ENCODE measurements at places on chromosomes 11 and 22. TPM values are rescaled to one million over a fixed set of nuclear protein-coding genes. Genes with fewer than 3 reads are reported as not detected.

Gene OR8B12
- not detected for total RNA-seq

Gene IGF2
- 2.0 TPM for total RNA-seq

GRCh38 chr11:111348147-111348546, 30.9 kb downstream of the POU2AF1 start:
- DNase-seq, result no peak

- no peak for DNase-seq
These were observed 195.8 kb downstream of the DLG2 start for GRCh38 chr11:85431319-85431718.

- DNase-seq, result no peak
These were observed 154.3 kb upstream of the TBCEL start for GRCh38 chr11:120869516-120870011.

Gene GP1BB
- total RNA-seq, result not detected

Gene MUC5AC
- total RNA-seq, result not detected

Gene GLYAT
- not detected for total RNA-seq

DNA sequence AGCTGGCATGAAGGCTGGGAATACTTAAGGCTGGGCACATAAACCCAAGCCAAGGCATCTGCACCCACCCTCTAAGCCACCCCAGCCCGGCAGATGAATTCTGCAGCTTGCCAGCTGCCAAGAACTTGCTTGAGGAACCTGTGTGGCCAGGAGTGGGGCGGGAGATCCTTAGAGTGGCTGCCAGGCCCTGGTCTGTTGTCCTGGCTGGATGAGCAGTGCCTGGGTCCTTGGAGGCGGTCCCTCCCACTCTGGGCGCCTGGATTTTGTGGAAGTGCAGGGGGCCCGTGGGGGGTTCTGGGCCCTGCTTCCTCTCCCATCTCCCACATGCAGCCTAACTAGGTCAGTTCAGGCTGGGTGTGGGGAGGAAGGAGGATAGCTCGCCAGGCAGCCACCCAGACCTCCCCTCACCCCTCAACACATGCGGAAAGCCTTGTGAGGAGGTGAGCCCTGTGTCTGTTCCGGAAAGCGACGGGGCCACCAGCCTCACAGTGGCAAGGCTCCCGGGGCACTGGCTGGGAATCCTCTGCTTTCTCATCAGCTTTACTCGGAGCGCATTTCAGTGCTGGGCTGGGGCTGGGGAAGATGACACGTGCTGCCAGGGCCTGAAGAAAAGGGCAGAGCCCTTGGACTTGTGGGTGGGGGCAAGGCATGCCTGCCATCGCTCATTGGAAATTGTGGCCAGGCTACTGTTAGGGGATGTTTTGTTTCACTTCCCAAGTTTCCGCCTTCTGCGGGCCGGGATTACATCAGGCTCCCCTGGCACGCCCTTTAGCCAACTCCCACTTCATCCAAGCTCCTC, 8.4 kb downstream of the DAGLA start:
- no peak for DNase-seq

Gene CD3E
- total RNA-seq, result 419 TPM

Gene GAL
- 0.42 TPM for total RNA-seq

Gene CASP12
- total RNA-seq, result not detected

DNA sequence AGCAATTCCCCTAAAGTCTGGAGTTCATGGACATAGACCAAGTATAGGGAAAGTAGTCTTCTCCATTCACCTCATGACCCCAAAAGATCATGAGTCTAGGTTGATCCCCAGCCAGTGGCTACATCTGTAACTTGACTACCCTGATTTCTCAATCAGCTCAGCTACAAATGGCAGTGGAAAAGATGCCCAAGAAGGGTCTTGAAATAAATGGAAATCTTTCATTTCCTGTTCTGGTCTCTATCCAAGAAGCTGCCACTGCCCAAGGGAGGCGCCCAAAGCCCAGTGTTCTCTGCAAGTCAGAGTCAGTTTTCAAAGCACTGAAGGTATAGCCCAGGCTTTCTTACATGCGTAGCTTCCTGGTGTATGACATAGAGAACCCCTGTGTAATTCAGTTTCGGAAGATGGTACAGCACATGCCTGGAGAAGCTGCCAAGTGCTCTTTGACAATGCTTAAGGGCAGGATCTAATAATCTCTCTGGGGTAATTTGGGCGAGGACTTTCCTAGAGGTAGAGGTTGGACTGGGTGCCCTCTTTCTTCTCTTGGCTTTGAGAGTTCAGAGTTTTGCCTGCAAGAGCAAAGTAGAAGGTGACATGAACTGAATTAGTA, 101.1 kb downstream of the ADAMTS15 start:
- no peak for DNase-seq

Gene VSIG10L2
- not detected for total RNA-seq

DNA sequence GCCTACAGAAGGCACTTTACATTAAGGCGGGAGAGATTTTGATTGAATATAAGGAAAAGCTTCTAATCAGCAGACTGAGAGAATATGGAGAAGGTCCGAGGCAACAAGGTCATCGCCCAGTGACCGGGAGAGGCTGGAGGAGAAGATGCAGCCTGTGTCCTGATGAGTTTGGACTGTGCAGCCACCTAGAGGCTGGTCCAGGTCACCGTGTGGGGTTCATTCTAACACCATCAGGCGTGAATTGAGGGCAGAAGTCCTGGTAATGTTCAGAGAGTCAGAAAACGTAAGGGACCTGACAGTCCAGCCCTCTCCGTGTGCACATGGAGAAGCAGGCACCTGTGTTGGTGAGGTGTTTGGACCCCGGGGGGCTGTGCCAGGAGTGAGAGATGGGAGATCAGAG, 102.7 kb downstream of the FEZ1 start:
- no peak for DNase-seq

DNA sequence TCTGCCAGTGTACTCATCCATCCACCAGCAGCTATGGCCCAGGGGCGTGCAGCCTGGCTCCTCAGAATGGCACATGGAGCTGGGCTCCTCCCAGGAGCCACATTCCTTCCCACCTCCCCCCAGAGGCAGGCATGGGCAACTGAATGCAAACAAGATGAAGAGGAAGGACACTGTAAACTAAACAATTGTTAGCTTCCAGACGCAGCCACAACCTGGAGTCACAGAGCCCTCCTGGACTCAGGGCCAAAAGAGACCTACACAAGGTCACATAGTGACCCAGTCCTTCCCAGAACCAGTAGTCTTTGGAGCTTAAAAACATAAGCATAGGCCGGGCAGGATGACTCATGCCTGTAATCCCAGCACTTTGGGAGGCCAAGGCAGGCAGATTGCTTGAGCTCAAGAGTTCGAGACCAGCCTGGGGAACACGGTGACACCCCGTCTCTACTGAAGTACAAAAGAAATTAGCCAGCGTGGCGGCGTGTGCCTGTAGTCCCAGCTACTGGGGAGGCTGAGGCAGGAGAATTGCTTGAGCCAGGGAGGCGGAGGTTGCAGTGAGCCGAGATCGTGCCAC, 30.7 kb upstream of the CLDN5 start:
- no peak for DNase-seq

DNA sequence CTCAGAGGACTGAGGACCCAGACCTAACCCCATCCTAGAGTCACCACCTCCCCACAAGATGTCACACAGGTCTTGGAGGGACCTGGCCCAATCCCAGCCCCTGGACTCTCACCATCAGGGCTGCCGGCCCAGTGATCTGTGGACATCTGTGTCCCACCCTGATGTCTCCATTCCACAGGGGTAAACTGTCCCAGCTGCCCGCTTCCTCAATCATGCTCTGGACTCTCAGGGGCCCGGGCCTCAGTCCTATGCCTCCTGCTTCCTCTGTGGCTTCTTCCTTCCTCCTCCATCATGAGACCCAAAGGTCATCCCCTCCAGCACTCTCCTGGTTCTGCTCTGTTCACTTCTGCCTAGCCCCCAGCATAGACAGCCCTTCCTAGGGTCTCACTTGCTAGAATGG, 32.2 kb downstream of the ARAP1 start:
- DNase-seq, result no peak

GRCh38 chr11:92735039-92735438, 234.4 kb upstream of the MTNR1B start:
- no peak for DNase-seq

Gene CEP126
- 1.8 TPM for total RNA-seq

DNA sequence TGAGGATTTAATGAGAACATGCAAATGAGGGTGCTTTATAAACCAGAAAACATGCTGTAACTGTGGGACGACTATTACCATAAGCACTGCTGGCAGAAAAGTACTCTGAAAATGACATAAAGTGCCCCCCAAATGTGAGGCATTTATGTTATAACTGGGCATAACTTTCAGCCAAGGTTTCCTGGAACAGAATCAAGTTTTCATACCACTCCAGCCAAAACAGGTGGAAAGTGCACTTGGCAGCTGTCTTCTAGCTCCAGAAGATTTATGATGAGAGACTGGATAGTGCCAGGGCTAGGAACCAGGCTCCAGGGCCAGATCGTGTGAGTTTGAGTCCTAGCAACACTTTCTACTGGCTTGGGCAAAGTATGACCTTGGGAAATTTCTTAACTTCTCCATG, 339.2 kb downstream of the TENM4 start:
- DNase-seq, result no peak

Gene SLC2A11
- total RNA-seq, result 11.1 TPM

GRCh38 chr11:15625691-15626090, 511.0 kb downstream of the INSC start:
- no peak for DNase-seq

DNA sequence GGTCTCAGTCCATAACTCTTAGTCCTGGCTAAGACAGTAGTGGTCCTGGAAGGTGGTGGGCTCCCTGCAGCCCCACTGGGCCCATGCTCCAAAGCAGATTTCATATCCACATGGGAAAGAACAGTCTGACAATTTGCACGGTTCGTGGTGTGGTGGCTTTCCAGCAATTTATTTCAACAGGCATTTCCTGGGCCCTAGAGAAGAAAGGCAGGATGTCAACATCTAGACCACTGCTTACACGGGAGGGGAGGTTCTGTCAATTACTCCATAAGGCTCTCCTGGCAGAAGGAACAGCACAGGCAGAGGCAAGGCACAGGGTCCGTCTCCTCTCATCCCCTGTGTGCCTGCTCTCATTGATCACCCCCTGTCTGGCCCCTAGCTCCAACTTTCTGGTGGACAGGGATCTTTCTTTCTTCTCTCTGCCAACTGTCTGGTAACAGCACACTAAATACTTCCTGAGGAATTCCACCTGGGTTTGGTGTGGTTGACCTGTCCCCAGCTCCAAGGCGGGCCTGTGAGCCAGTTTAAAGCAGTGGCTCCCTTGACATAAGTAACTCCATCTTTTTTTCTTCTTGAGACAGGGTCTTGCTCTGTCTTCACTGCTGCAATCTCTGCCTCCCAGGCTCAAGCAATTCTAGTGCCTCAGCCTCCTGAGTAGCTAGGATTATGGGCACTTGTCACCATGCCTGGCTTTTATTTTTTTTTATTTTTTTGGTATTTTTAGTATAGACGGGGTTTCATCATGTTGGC, 5.1 kb upstream of the A4GALT start:
- no peak for DNase-seq

DNA sequence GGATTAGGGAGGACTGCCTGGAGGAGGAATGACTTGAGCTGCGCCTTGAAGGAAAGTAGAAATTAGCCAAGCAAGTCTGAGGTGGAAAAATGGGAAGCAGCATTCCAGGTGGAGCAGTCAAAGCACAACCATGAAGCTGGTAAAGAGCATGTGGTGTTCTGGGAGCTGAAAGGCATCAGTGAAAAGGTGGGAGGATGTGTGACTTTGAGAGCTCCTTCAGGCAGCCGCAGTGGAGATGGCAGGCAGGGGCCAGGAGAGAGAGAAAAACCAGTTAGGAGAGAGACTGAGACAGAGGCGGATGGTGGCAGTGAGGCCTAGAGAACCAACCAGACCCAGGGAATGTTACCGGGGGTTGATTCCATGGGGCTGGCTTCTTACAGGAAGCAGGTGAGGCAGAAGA, 393.4 kb downstream of the MIAT start:
- no peak for DNase-seq

DNA sequence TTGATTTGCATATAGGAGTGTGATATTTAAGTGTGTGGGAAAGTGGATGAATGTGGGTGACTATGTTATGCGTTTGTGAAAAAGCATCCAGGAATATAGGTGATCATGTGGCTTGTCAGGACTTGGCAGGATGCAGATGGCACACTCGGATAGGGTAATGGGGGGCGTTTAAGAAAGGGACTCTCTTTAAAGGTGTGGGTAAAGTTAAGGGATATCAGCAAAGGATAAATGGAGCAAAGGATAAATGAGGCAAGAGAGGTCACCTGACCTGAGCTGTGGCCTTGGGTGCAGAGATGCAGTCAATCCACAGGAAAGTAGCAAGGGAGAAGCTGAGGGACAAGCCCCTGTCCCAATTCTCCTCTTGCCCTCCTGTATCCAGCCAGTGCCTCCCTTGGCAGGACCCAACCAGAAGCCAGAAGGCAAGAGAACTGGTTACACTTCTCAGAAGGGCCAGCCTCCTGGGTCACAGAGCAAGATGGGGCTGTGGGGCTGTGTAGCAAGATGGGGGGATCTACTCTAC, 47.5 kb upstream of the GRAMD1B start:
- DNase-seq, result peak; percentile 7

All from activated T-cell treated with anti-CD3 and anti-CD28 coated beads, Interleukin-2, amount 50 U/mL, for 72 hours (primary cell).